Keratinocyte (primary cell): ENCODE measurements at places on chromosomes 6 and 20. TPM values are rescaled to one million over a fixed set of nuclear protein-coding genes. Genes with fewer than 3 reads are reported as not detected.

The CBLN4 gene
- polyA plus RNA-seq: not detected in 3 replicates

DNA sequence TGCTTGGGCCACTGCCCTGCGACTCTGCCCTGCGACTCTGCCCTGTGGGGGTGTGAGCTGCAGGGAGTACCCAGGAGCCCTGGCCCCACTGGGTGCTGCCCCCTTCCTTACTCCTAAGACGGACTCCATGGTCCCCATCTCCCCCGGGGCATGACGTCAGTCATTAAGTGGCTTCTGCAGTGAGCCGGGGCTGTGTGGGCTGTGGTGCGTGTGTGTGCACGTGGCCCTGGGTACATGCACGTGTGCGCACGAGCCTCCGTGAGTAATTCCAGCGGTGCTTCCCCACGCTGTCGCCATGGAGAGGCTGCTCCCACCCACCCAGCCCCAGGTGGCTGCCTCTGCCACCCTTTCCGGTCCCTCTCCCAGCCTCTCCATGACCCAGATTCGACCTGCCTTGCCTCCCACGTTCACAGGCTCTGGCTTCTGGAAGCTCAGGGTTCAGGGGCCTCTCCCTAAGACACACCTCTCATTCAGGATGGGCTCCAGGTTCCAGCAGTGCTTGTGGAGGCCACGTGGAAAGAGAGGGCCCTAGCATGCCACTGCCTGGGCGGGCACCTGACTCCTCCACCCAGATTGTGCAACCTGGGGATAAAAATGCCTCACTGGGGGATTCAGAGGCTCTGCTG is 88.3 kb downstream of the DLGAP4 start:
- peak; percentile 54 for DNase-seq
- H3K27me3 ChIP-seq: peaks cover 5% of the 10 kb centered on the region
- H3K36me3 ChIP-seq: no peaks in the 10 kb centered on the region
- H3K27ac ChIP-seq: no peak overlapping the region
- H3K4me3 ChIP-seq: no peak overlapping the region

GRCh38 chr6:6826095-6826901 is 237.8 kb downstream of the LY86 start:
- no peaks in the 10 kb centered on the region for H3K27me3 ChIP-seq
- DNase-seq: no peak
- H3K27ac ChIP-seq: peak overlapping the region; percentile 47
- no peak overlapping the region for H3K4me3 ChIP-seq

DNA sequence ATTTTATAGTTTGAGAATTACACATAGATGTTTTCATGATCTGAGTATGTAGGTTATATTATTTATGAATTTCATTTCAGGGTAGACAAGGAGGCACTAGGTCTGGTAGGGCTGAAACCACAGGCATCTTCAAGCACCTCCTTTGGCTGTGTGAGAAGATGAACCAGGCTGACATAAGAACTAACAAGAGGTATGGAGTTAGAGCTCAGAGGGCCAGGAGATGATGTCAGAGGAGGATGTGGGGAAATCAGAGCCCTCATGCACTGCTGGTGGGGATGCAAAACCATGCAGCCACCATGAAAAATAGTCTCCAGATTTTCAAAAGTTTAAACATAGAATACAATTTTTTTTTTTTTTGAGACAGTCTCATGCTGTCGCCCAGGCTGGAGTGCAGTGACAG is 13.6 kb upstream of the RIPOR3 start:
- no peak overlapping the region for H3K27ac ChIP-seq
- H3K27me3 ChIP-seq: peaks cover 3% of the 10 kb centered on the region
- DNase-seq: no peak

The KCNK17 gene
- polyA plus RNA-seq: not detected in 3 replicates

The MKKS gene
- 14.8 to 24.8 TPM (median 21.6 TPM) in 3 replicates for polyA plus RNA-seq

GRCh38 chr6:71651636-71652035 is 234.7 kb upstream of the RIMS1 start:
- no peak overlapping the region for H3K4me3 ChIP-seq
- H3K27me3 ChIP-seq: no peaks in the 10 kb centered on the region
- H3K27ac ChIP-seq: no peak overlapping the region
- H3K36me3 ChIP-seq: no peaks in the 10 kb centered on the region

DNA sequence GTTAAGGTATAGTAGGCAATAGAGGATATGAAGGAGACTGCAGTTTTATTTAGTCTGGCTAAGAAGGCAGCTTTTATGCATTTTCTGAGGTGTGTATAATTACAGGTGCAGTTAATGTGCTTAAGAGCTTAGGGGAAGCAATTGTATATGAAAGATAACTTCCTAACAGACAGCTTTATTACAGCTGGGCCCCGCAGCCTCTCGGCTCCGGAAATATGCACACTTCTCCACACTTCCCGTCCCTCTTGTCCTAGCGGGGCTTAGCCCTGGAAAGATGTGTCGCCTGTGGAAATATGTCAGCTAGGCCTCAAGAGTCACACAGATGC is 178.4 kb upstream of the ARID1B start:
- no peaks in the 10 kb centered on the region for H3K27me3 ChIP-seq
- no peaks in the 10 kb centered on the region for H3K4me1 ChIP-seq
- no peaks in the 10 kb centered on the region for H3K36me3 ChIP-seq
- no peak overlapping the region for H3K27ac ChIP-seq
- no peak for DNase-seq

GRCh38 chr6:100435299-100435698 is 29.4 kb downstream of the SIM1 start:
- H3K27me3 ChIP-seq: peaks cover 10% of the 10 kb centered on the region
- no peaks in the 10 kb centered on the region for H3K36me3 ChIP-seq
- no peak overlapping the region for H3K27ac ChIP-seq
- DNase-seq: no peak
- H3K4me1 ChIP-seq: no peaks in the 10 kb centered on the region

The CRIP3 gene
- 0.08 to 0.67 TPM (median 0.26 TPM) in 3 replicates for polyA plus RNA-seq

DNA sequence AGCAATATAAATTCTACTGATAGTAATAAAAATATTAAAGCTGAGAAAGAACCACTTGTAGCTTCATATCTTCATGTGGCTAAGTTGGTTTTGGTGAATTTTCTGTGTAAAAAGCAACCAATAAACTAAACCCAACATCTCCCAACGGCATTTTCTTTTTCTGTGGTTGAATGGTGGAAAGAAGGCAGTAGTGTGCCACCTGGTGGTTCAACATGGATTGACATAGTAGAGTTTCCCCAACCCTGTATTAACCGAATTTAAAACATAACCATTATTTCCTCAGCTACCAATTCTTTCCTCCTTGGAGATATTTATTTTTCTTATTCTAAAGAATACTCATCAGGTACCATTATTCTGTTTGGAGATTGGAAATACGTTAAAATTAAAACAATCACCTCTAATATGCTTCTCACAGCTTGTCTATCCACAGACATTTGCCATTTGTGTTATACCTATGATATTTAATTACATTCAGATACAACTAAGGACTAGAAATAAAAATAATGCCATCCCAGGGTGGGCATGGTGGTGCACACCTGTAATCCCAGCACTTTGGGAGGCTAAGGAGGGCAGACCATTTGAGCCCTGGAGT is 117.1 kb upstream of the EEF1E1 start:
- H3K27me3 ChIP-seq: no peaks in the 10 kb centered on the region
- no peaks in the 10 kb centered on the region for H3K4me1 ChIP-seq
- H3K4me3 ChIP-seq: no peak overlapping the region
- no peak for DNase-seq
- H3K27ac ChIP-seq: no peak overlapping the region
- no peaks in the 10 kb centered on the region for H3K36me3 ChIP-seq

The BIRC7 gene
- polyA plus RNA-seq: not detected in 3 replicates

DNA sequence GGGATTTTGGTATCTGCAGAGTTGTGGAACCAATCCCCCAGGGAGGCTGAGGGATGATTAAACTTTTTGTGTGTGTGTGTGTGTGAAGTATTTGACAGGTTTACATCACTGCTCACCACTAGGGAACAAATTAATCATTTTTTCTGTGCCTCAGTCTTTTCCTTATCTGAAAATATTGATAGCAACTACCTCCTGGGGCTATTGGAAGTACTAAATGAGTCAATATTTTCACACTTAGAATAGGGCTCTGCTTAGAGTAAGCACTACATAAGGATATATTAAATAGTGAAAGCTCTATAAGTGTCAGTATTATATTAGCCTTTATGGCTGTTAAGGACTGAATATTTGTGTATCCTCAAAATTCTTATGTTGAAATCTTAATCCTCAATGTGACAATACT is 155.2 kb upstream of the UST start:
- H3K27ac ChIP-seq: no peak overlapping the region
- peaks cover 9% of the 10 kb centered on the region for H3K27me3 ChIP-seq
- DNase-seq: no peak
- H3K4me3 ChIP-seq: no peak overlapping the region
- no peaks in the 10 kb centered on the region for H3K36me3 ChIP-seq
- no peaks in the 10 kb centered on the region for H3K4me1 ChIP-seq

- H3K27ac ChIP-seq: no peak overlapping the region
- DNase-seq: no peak
- no peaks in the 10 kb centered on the region for H3K4me1 ChIP-seq
- no peaks in the 10 kb centered on the region for H3K27me3 ChIP-seq
Observed at GRCh38 chr6:104462811-104463599, 396.7 kb downstream of the HACE1 start.

The TUBB1 gene
- polyA plus RNA-seq: 0.03 TPM in 1 of 3 replicates, not detected in the others

The ZC2HC1B gene
- not detected in 3 replicates for polyA plus RNA-seq

The SIRPB2 gene
- 1.1 to 2.1 TPM (median 1.6 TPM) in 3 replicates for polyA plus RNA-seq

The MRPS18A gene
- polyA plus RNA-seq: 48.8 to 62.8 TPM (median 54.5 TPM) in 3 replicates

The LHFPL5 gene
- polyA plus RNA-seq: not detected in 3 replicates

The CNR1 gene
- not detected in 3 replicates for polyA plus RNA-seq

The GSTA3 gene
- polyA plus RNA-seq: not detected in 3 replicates

The PHACTR1 gene
- polyA plus RNA-seq: 0.22 to 0.97 TPM (median 0.57 TPM) in 3 replicates

GRCh38 chr6:114600381-114600780 is 257.6 kb upstream of the HS3ST5 start:
- no peaks in the 10 kb centered on the region for H3K36me3 ChIP-seq
- no peaks in the 10 kb centered on the region for H3K4me1 ChIP-seq
- DNase-seq: no peak
- no peak overlapping the region for H3K4me3 ChIP-seq
- H3K27me3 ChIP-seq: no peaks in the 10 kb centered on the region

DNA sequence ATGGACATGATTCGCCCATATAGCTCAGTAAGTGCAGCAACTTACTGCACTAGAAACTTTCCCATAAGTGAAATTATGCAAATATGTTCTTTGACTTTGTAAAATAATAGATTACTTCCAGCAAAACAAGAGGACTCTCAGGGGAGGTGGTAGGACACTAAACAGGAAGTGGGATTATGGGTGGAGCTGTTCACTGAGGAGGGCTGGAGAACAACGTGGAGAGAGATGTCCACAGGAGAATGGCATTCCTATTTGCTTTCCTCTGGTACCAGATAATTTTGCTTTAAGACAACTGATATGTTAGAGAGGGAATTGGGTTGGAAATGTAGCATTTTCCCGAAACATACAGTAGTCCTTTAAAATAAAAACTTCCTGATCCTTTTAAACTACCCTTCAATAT is 3.7 kb downstream of the TPD52L1 start:
- H3K27me3 ChIP-seq: no peaks in the 10 kb centered on the region
- DNase-seq: no peak
- H3K4me1 ChIP-seq: peaks cover 11% of the 10 kb centered on the region
- no peak overlapping the region for H3K4me3 ChIP-seq

The OR12D3 gene
- not detected in 3 replicates for polyA plus RNA-seq

DNA sequence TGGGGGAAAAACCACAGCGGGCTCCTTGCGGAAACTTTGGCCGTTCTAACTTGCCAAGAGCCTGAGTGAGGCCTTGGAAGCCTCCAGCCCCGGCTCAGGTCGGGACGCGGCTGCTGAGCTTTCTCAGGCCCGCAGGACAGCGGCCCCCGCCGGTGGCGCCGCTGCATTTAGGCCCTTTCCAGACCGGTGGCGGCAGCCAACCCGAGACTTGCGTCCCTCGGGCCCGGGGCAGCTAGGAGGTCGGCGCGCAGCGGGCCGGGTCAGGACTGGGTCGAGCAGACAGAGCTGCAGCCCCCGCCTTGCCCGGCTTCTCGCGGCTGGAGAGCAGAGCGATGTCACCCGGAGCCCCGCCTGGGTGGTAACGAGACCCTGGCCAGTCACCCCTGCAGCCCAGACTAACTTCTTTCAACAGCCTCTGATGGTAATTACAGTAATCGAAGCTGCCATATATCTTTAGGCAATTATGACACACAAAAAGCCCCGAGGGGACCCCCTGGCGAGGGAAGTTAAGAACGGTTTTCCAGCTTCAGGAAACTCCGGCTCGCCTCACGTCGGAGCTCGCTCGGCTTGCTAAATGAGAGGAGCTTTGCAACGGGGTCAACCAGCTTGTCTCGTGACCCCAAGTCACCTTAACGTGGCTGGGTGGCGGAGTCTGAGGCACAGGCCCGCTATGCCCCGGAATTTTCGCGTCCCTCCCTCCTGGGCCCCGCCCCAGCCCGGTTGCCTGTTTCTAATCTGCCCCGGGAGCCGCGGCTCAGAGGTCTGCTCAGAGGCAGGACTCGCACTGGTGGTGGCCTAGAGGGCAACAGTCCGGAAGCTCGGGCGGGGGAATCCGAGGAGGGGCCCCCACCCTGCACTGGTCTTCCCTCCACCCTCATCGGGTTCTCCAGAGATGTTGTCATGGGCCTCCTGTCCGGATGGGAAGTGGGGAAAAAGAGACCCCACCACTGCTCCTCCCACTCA is 3.0 kb downstream of the NR2E1 start:
- H3K4me3 ChIP-seq: peak overlapping the region; percentile 46
- H3K4me1 ChIP-seq: peaks cover 22% of the 10 kb centered on the region
- peaks cover 89% of the 10 kb centered on the region for H3K27me3 ChIP-seq
- DNase-seq: no peak
- no peaks in the 10 kb centered on the region for H3K36me3 ChIP-seq

DNA sequence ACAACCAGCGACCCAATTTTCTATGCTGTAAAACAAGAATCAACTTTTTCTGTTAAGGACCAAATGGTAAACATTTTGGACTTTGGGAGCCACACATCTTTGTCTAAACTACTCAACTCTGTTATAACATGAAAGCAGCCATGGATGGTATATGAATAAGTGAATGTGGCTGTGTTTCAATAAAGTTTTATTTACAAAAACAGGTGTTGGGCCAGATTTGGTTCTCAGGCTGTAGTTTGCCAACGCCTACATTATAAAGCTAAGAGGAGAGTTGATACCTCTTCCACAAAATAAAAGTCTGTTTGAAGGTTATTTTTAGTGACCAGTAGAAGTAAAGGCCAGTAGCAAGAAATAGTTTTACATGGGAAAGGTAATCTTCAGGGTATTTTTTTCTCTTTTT is 60.4 kb upstream of the SDHAF4 start:
- H3K36me3 ChIP-seq: peaks cover 2% of the 10 kb centered on the region
- no peak overlapping the region for H3K4me3 ChIP-seq
- DNase-seq: no peak
- H3K4me1 ChIP-seq: peaks cover 4% of the 10 kb centered on the region
- no peaks in the 10 kb centered on the region for H3K27me3 ChIP-seq
- H3K27ac ChIP-seq: no peak overlapping the region

The TMEM14A gene
- polyA plus RNA-seq: 22.2 to 44.2 TPM (median 38.5 TPM) in 3 replicates
